ENCODE measurements at places on chromosomes 13 and 19.
A peak's percentile ranks its signal among the peaks of the same experiment; 100 is the strongest.

- no peak for DNase-seq
Measured at GRCh38 chr19:46691104-46691503, 25.8 kb downstream of the PRKD2 start.

DNA sequence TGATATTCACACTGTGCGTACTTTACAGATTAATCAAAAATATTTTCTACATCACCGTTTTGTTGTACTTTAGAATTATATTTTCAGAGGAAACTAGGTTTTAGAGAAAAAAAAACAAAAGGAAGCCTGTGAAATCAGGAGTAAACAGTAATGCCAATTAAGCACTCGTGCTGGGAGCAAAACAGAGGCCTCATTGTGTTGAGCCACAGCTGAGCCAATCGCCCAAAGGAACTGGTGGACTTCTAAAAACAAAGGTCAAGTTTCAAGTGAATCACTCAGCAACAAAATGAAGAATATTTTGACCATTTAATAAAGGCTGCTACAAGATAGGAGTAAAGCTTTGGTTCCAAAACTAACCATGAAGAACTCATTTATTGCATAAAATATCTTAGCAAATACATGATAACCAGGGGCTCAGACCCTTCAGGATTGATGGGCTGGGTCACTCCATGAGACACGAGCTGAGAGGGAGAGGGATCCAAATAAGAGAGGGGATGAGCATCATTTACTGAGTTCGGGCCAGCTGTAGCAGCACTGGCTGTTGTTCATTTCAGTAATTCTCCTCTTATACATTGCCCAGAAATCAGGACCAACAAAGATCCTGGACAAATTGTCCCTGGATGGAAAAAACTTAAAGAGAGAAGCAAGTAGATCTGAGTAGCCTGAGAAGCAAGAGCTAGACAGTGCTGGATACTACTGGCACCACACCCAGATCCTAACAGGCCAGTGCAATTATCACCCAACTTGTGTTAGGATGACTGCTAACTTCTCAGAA, 8.3 kb upstream of the NALCN start:
- DNase-seq = no peak

- DNase-seq = no peak
Measured at GRCh38 chr19:6022570-6023064, 44.7 kb upstream of the RANBP3 start.

DNA sequence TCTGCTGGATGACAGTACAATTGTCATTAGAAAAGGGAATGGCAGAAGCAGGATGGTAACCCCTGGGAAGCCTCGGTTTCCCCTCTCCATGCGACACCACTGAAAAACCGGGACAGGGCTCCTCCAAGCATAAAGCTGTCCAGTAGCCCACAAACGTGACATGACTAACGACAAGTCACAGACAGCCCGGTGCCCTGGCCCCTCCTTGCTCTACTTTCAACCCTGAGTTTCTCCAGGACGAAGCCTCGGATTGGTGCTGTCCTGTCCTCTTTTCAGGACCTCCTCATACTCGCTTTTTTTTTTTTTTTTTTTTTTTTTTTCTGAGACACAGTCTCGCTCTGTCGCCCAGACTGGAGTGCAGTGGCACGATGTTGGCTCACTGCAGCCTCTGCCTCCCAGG, 16.3 kb downstream of the DPP9 start:
- DNase-seq = no peak

GRCh38 chr13:63954683-63955082, 2539.0 kb upstream of the PCDH20 start:
- DNase-seq = no peak

GRCh38 chr19:13888281-13888680, 11.3 kb downstream of the NANOS3 start:
- no peak for DNase-seq

DNA sequence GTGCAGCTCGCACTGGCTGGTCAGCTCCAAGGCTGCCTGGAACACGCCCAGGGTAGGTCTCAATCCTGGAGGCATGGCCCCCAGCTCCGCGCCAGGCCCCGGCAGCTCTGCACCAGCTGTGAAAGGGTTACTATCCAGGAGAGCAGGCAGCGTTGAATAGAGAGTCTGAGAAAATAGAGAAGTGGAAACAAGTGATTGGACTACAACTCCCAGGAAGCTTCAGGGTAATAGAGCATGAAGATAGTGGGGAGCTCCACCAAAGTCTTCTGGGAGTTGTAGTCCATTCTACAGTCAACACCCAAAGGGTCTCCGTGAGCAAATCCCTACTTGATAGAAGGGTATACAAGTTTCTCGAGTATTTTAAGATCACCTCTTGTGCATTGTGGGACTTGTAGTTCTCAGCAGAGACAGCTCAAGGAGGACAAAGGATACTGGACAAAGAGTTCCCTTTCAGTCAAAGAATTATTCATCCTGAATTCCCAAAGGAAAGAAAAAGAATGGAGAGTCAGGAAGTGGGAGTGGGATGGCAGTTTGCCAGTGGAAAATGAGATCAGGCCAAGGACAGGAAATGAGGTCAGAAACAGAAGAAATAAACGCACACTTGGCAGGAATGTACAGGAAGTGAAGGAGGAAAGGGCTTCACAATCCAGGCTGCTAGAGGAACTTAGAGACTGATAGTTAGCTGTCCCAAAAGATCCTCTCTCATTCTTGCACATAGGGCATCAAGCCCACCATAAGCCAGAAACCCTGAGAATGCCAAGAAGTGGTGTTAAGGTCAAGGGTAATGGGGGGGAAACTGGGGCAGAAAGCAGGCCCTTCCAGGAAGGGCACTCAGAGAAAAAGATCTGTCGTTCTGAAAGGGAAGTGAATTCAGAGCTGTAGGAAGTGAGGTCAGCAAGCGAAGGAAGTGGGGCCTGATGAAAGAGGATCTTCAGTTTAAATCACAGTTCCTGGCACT, 5.5 kb upstream of the MAMSTR start:
- DNase-seq = no peak

DNA sequence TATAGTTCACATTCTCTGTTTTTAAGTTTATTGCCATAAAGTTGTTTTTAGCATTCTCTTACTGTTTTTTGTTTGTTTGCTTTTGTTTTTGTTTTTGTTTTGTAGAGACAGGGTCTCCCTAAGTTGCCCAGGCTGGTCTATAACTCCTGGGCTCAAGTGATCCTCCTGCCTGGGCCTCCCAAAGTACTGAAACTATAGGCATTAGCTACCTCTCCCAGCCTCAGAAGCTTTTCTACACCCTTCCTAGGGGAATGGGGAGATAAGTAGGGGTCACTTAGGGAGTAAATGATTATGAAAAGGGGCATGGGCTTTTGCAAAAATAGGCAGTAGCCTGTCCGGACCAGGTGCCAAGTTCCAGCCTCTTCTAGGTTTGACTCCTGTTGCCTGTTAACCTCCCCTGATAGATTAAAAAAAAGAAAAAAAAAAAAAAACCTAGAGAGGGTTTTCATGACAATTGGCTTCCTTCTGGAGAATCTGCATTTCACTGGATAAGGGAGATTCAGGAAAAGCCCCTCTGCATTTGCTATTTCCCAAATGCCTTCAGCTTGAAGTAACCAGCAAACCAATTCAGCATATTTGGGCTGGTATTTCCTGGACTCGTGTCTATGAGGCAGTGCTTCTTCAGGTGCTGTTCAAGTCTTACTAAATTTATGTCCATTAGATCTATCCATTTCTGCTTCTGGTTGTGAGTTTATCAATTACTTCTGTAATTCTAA, 216.8 kb downstream of the TM9SF2 start:
- DNase-seq = no peak

- DNase-seq = no peak
Measured at GRCh38 chr19:2743099-2743498, 3.3 kb upstream of the SLC39A3 start.

DNA sequence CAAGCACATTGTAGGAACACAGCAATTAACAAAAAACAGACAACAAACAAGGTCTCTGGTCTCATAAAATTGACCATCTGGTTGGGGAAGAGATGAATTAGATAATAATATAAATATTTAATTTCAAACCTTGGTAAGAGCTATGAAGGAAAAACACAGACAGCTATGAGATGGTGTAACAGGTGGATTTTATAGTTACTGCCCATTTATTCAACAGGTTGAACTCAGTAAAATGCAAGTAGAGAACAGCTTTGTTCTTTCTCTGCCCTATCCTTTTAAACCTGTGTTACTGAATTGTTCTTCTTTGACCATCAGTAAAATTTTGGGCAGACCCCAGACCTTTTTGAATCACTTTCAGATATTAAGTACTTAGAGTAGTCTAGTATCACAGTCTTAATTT, 77.6 kb upstream of the FAM216B start:
- no peak for DNase-seq

- no peak for DNase-seq
Measured at GRCh38 chr19:39557811-39558623, 18.1 kb upstream of the EID2 start.

GRCh38 chr19:50546527-50547221, 21.6 kb downstream of the LRRC4B start:
- DNase-seq = no peak

DNA sequence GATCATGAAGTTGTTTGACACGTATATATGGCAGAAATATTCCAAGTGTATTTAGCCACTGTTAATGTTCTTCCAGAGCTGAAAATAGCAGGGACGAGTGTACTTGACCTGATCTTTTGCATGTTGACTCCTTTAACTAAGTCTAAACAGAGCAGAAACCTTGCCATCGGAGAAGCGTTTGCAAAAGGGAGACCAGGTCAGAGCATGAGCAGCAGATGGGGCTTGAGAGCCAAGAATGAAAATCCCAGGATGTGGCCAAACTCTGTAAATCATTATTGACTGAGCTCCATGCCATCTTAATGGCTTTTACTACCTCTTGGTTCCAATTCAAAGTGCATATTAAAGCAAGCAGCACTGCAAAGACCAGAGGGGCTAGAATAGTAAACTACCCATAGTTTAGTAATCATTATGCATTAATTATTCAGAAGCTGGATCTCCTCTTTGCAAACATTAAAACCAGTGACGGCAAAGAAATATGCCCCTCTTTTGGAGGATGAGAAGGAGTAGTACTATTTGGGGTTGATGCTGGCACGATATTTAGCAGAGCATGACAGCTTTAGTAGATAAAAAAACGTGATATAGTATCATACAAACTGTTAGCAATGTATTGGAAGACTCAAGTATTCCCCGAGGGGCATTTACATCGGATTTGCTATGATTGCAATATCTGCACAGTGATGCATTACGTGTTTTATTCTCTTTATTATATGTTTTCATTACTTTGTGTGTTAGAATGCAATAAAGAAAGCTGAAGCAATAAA, 55.7 kb downstream of the FAM216B start:
- no peak for DNase-seq

GRCh38 chr19:5774921-5775320, 9.6 kb downstream of the PRR22 start:
- no peak for DNase-seq

DNA sequence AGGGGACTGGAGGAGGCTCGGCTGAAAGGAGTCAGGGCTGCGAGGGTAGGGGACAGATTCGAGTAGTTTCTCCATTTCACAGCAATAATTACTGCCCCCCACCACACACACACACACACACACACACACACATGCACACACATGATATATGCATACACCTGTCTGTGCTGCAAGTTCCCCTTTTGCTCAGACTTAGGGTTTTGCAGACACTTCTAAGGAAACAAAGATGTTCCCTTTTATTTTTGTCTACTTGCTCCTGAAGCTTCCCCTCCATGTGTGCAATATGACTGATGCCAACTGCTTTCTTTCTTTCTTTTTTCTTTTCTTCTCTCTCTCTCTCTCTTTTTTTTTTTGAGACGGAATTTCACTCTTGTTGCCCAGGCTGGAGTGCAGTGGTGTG, 13.4 kb downstream of the MBD3L2B start:
- DNase-seq = no peak

GRCh38 chr13:111947876-111948275, 119.1 kb upstream of the SOX1 start:
- no peak for DNase-seq

DNA sequence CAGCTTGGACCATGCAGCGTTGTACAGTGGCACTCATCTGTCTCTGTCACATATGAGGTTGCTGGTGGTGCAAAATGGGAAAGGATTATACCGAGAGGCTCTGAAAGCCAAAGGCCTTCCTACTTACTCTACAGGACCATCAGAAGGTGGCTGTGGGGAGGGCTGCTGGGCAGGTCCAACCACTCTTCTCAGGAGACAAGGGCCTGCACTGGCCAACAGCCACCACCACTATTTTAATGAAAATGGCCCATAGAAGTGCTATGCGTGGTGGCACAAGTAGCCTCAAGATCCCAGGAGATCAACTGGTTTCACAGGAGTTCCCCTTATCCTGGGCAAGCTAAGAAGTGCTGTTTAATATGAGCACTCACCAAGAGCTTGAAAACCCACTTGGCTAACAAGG, 52.3 kb downstream of the MRPL57 start:
- no peak for DNase-seq

DNA sequence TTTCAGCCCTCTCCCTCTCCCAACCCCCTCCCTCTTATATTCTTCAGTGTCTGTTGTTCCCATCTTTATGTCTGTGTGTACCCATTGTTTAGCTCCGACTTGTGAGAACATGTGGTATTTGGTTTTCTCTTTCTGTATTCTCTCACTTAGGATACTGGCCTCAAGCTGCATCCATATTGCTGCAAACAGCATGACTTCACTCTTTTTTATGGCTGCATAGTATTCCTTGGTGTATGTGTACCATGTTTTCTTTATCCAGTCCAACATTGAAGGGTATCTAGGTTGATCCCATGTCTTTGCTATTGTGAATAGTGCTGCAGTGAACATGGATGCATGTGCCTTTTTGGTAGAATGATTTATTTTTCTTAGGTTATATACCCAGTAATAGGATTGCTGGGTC, 17.8 kb downstream of the NHLRC3 start:
- DNase-seq = no peak

- peak; percentile 56 for DNase-seq
Measured at GRCh38 chr13:98523455-98524102, 53.3 kb downstream of the STK24 start.

DNA sequence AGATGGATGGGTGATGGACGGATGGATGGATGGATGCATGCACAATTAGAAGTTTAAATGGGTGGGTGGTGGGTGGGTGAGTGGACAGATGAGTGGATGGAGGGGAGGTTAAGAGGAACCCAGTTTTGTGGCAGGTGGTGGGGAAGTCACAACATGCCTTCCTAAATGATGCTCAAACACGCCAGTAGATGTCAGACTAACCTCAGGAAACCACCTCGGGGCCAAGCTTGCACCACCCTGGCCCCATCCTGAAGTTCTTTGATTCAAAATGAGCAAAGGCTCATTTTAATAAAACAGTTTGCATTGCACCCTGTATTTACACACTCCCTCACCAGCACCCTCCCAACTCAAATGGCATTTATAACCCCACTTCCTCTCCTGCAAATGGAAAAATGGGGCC, 91.4 kb upstream of the CACNA1A start:
- peak; percentile 46 for DNase-seq

All from activated T-cell treated with anti-CD3 and anti-CD28 coated beads, Interleukin-2, amount 50 U/mL, for 48 hours (primary cell).